ENCODE measurements at places on chromosomes 12 and 14.

DNA sequence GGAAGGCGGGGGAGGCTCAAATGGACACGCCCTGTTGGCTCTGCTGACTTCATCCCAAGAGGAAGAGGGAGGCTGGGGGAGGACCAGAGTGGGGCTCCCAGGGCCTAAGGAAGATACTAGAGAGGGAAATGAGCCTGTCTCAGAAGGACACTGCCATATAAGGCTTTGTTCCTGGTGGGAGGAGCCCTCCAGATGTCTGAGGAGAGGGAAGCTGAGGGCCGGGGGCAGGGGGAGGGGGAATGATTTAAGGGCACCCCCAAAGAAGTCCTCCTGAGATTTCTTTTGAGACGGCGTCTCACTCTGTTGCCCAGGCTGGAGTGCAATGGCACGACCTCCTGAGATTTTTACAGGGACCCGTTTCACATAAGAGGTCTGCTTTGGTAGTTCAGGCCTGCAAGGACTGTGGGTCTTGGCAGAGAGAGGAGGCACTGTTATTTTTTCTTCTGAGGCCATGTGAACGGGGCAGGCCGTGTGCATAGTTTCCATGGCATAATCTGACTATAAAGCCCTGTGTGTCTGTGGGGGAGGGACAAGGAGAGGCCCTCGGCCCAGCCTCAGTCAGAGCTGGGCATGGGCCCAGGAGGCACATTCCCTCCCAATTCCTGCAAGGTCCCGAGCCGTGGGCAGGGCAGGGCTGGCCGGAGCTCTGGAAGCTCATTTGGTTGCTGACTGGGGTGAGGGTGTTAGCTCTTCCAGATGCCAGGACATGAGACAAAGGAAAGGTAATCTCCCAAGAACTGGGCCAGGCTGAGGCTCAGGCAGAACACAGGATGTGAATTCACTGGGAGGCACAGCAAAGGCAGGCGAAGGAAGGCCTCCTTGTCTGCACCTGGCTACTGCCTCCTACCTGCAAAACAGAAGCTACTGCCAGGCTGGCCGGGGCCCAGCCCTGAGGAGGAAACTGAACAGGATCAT lies 22.2 kb upstream of the PLEKHG3 start:
- no peaks in the 10 kb centered on the region for H3K27me3 ChIP-seq
- H3K4me1 ChIP-seq, result no peaks in the 10 kb centered on the region
- H3K4me3 ChIP-seq, result no peak overlapping the region
- no peak for DNase-seq
- H3K27ac ChIP-seq, result no peak overlapping the region

- no peak overlapping the region for H3K27ac ChIP-seq
- H3K36me3 ChIP-seq, result no peaks in the 10 kb centered on the region
- no peak for DNase-seq
- peaks cover 13% of the 10 kb centered on the region for H3K4me1 ChIP-seq
- H3K4me3 ChIP-seq, result no peak overlapping the region
These were observed 30.4 kb upstream of the PLEKHG6 start for GRCh38 chr12:6280053-6280469.

- H3K27me3 ChIP-seq, result no peaks in the 10 kb centered on the region
- H3K36me3 ChIP-seq, result no peaks in the 10 kb centered on the region
- no peak for DNase-seq
- H3K27ac ChIP-seq, result no peak overlapping the region
- H3K4me1 ChIP-seq, result no peaks in the 10 kb centered on the region
These were observed 585.2 kb downstream of the C12orf50 start for GRCh38 chr12:87444039-87444438.

- H3K27me3 ChIP-seq, result no peaks in the 10 kb centered on the region
- no peak overlapping the region for H3K27ac ChIP-seq
- no peak overlapping the region for H3K4me3 ChIP-seq
- no peak for DNase-seq
- H3K36me3 ChIP-seq, result peaks cover 3% of the 10 kb centered on the region
These were observed 3.1 kb upstream of the MDM2 start for GRCh38 chr12:68804657-68805591.

- H3K4me3 ChIP-seq, result no peak overlapping the region
- no peaks in the 10 kb centered on the region for H3K27me3 ChIP-seq
- peaks cover 26% of the 10 kb centered on the region for H3K4me1 ChIP-seq
- DNase-seq, result no peak
- H3K36me3 ChIP-seq, result no peaks in the 10 kb centered on the region
These were observed 33.3 kb downstream of the RCOR1 start for GRCh38 chr14:102625564-102626296.

Data from common myeloid progenitor, CD34-positive (primary cell).